ENCODE measurements at places on chromosomes 3 and 15.

GRCh38 chr15:92870010-92870591, 30.0 kb upstream of the CHD2 start:
- peak; percentile 33 for DNase-seq

DNA sequence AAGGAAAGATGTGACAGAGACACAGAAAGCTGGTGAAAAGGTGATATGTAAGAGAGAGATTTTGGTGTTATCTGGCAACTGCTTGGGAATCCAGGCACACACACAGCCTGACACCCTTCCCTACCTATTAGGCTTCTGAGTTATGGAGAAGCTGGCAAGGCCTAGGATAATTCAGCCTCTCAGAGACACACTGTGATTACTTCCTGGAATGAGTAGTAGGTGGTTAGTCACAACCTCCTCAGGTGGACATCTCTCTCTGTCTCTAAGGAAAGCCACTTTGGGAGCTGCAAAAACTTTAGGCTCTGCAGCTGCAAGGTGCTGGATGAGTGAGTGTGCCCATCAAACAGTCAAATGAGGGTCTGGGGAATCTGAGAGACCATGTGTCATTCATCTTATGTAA, 201.9 kb downstream of the PDCD6IP start:
- no peak for DNase-seq

DNA sequence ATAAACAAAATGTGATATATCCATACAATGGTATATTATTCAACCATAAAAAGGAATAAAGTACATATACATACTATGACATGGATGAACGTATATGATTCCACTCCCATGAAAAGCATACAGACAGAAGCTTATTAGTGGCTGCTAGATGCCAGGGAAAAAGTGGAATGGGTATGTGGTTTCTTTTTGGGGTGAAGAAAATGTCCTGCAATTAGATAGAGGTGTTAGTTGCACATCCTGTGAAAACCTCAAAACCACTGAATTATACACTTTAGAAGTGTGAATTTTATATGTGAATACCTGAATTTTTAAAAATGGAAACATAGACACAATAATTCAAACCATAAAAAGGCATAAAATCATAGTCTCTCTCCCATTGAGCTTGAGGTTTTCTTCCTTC, 11.2 kb downstream of the DENND6A start:
- DNase-seq: no peak

GRCh38 chr15:36810656-36811449, 231.4 kb downstream of the CDIN1 start:
- no peak for DNase-seq

DNA sequence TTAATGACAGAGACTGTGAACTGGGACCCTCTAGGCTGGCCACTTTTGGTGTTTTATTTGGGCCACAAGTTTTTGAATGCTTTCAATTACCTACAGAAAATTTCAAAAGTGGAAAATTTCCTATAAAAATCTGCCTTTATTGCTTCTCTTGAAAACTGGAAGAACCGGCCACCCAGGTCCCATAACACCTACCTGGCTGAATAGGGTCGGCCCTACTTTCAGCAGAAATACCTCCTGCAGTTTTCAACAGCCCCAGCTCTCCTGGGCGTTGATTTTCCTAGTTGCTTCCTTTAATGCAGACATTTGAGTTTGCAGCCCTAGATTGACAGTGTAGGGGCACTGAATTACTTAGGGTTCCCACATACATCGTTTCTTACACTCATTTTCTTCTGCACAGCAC, 719 bp upstream of the SRPRB start:
- no peak for DNase-seq

DNA sequence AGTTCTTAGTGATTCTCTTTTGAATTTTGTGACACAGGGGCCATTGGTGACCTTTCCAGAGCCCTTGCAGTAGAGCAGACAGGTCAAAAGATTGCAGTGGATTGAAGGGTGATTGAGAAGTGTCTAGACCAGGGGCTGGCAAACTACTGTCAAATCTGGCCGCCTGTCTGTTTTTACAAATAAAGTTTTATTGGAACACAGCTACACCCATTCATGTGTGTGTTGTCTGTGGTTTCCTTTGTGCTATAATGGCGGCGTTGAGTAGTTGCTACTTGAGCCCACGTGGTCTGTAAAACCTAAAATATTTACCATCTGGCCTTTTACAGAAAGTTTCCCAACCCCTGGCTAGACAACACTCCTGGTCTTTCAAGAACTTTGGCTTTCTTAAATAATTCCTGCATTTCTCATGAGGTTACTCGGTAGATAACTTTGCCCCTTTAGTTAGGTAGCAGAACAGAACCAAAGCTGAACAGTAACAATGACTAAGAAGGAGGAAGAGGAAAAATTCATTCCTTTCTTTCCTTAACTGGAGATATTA, 265.1 kb upstream of the NR2E3 start:
- peak; percentile 61 for DNase-seq

DNA sequence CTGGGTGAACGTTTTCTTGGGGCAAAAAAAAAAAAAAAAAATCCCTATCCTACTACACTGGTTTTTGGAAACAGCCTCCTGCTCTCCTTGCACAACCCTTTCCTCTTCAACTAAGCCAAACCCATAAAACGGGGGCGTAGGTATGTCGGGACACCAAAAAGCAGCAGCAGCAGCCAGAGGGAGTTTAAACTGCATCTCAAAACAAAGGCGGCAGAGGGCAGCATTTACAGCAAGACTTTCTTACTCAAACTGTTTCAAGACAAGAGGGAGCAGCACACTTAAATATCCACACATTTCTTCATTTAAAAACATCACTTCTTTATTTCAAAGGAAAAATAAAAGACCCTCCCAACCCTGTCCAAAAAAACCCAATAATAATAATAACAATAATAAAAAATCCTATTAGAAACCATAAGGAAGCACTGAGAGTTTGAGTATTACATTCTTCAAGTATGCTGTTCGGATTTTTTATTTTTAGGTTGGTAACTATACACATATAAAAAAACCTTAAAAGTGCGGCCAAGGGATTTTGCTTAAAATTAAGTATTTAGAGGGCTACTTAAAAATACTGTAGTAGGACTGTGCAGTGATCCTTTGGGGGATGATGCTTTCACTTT, 43.9 kb upstream of the PLXND1 start:
- DNase-seq: peak; percentile 62

- DNase-seq: no peak
Observed at GRCh38 chr3:184559336-184559735, 2.2 kb upstream of the EPHB3 start.

DNA sequence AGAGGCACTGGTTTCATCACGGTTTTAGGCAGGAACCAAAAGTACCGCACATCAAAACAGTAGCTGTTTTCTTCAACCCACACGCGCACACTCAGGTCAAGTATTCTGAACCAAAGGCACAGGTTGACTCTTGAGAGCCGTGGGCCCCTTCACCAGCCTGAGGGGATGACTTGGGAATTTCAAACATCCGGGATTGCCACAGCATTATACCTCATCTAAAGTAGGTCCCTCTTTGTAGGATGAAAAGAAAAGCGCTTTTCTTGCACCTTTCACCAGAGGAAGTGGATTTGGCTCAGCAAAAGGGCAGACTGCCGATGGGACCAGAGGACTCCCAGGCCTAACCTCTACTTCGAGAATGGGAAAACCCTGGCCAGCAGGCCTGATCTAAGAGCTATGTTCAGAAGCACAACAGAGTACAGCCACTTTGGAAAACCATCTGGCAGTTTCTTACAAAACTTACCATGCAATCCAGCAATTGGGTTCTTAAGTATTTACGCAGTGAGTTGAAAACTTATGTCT, 88.2 kb upstream of the PROK2 start:
- DNase-seq: no peak

DNA sequence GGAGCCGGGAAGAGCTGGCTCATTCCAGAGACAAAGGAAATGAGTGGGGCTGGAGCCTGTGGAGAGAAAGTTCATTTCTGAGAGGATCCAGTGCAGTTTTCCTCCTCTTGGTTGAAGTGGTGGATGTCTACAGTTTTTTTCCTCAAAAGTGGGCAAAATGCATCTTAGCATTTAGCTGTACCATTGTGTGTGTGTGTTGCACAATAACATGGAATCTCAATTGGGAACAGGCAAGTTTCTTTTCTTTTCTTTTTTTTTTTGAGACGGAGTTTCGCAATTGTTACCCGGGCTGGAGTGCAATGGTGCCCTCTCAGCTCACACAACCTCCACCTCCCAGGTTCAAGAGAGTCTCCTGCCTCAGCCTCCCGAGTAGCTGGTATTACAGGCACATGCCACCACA, 101.5 kb upstream of the UBE2E1 start:
- DNase-seq: peak; percentile 27

DNA sequence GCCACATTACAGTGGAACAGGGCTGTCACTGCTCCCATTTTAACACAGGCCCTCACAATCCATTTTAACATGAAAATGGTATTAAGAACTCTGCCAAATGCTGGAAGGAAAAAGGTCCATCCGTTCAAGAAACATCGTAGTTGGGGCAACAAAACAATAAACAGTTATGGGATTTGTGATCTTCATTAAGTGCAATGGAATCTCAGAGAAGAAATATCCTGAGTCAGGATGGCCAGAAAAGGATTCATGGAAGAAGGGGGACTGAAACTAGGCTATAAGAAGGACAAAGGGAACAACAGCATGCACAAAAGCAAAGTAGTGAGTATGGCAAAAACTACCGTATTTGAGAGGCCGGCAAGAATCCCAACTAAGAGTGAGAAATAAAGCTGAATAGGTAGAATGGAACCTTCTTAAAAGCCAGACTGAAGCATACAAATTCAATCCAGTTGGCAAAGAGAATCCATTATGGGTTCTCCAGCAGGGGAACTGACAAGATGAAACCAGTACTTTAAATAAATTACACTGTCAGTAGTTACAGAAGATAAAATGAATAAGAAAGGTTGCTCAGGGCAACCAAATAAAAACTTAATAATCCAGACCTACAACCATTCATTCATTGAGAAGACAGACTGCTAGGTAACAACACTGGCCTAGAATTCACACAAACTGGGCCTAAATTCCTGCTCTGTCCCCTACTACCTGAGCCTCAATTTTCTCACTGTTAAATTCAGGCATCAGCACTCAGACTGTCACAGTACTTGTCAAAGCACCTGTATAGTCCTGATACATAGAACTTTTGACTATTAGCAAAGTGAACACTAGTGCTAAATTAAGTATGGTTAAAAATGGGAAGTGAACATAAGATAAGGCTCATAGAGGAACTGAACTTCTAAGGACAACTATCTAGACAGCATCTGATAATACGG, 6.3 kb downstream of the TBL1XR1 start:
- no peak for DNase-seq

DNA sequence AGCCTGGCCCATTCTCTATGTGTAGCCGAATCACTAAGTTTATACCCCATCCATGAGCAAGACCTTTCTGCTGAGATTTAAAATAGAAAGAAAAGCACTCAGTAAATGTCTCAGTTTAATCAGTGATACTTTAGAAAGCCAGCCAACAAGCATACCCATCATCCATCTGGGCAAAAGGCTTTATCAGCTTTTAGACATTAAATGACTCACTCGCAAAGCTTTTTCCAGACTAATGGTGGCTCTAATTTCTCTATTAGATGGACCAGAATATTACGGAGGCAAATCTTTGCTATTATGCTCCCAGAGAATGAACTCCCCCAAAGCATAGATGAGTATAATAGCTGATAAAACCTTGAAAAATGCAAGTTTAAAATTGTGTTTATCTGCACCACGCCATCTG, 727.8 kb downstream of the GBE1 start:
- no peak for DNase-seq

DNA sequence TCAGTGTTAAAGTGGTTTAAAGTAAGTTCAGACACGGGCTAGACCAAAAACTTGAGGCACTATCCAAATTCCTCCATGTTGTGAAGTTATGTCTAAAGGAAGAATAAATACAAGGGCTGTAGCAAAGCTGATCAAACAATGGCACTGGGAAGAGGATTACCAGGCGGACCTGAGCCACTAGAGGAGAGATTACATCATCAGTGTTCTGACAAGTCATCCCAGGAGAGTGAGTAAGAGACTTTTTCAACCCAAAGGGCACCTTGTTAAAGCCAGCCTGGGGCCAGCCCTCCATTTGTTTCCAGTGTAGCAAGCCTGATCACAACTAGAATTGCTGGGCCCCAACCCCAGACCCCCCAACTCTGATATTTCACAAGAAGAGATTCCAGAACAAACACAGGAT, 166.9 kb downstream of the DCLK3 start:
- no peak for DNase-seq

GRCh38 chr3:183980403-183980802, 37.3 kb downstream of the ABCC5 start:
- DNase-seq: peak; percentile 99

GRCh38 chr15:29018120-29018805, 132.5 kb downstream of the APBA2 start:
- DNase-seq: no peak

DNA sequence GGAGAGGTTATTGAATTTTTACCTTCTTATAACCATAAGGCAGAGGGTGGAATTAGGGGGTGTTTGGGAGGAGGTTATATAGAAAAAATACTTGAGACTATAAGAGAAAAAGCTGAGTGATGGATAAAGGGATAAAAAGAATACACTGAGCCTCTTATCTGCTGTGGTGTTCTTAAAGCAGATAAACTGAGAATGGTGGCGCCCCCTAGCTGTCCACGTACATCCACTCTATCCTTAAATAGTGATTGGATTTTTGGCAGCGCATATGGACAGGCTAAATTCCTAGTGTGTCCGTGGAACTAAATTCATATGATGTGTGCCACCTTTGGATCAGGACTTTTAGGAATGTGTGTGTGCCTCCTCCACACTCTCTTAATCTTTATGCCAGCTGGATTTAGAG, 121.1 kb downstream of the OXSM start:
- peak; percentile 7 for DNase-seq

GRCh38 chr15:78065284-78065872, 12.1 kb downstream of the TBC1D2B start:
- DNase-seq: peak; percentile 100

DNA sequence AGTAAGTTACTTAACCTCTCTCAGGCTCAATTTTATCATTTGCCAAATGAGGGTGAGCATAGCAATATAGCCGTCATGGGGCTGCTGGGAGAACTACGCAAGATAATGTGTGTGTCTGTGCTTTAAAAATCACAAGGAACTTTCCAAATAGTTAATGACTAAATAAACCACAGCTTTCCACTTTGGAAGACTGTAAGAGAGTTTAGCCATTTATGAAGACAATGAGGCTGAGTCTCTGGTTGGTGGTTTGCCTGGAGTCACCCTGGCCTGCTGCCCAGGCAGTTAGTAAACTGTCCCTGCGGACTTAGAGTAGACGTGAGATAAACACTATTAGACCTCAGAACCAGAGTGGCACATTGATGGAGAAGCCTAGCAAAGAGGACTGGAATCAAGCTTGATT, 357.7 kb downstream of the CLSTN2 start:
- DNase-seq: peak; percentile 49

- DNase-seq: no peak
Observed at GRCh38 chr15:69027976-69028518, 13.6 kb downstream of the NOX5 start.

DNA sequence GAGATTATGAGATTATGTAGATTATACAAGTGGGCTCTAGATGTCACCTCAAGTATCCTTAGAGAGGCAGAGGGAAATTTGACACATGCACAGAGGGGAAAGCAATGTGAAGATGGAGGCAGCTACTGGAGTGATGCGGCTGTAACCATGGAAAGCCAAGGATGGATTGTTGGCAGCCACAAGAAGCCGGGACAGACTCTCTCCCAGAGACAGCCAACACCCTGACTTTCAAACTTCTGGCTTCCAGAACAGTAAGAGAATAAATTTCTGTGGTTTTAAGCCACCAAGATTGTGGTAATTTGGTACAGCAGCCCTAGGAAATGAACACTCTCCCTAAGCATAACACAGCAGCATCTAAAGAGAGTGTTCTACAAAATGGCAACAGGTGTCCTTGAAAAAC, 34.4 kb upstream of the PRICKLE2 start:
- no peak for DNase-seq
